Hair follicle dermal papilla cell (primary cell): ENCODE measurements at places on chromosomes 3 and 15. TPM values are rescaled to one million over a fixed set of nuclear protein-coding genes. Genes with fewer than 3 reads are reported as not detected.

RGMA gene
- total RNA-seq: 5.8 and 7.5 TPM in 2 replicates

MUSTN1 gene
- not detected in 2 replicates for total RNA-seq

TMF1 gene
- 44.9 and 50.3 TPM in 2 replicates for total RNA-seq

DPPA2 gene
- total RNA-seq: not detected in 2 replicates

POTEB gene
- not detected in 2 replicates for total RNA-seq

ATP13A4 gene
- total RNA-seq: not detected in 2 replicates
